ENCODE measurements at places on chromosomes 2 and 18.

- no peak for DNase-seq
Observed at GRCh38 chr2:100437751-100438150, 20.3 kb upstream of the CHST10 start.

DNA sequence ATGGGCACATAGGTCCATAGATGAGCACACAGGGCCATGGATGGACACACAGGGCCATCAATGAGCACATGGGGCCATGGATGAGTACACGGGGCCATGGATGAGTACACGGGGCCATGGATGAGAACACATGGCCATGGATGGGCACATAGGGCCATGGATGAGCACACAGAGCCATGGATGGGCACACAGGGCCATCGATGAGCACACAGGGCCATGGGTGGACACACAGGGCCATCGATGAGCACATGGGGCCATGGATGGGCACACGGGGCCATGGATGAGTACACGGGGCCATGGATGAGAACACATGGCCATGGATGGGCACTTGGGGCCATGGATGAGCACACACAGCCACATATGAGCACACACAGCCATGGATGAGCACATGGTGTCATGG lies 192.6 kb upstream of the HDAC4 start:
- DNase-seq: no peak

DNA sequence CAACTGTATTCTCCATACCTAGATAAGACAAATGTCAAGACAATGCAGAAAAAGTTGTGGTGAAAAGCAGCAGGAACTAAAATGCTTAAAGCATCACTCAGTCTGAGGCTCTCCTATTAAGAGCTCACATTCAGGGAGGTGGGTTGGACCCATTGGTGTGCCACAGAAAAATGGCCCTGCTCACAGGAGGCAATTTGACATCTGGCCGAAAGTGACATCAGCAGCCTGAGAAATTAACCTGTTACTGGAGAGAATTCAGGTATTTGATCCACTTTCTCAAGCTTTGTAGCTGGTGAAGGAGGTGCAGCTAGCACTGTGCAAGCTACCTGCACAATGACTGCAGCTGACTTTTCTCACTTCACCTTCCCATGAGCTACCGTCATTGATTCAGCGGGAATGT lies 86.0 kb downstream of the TMEM247 start:
- DNase-seq: no peak

- peak; percentile 22 for DNase-seq
Observed at GRCh38 chr2:206198677-206199076, 39.0 kb downstream of the EEF1B2 start.

DNA sequence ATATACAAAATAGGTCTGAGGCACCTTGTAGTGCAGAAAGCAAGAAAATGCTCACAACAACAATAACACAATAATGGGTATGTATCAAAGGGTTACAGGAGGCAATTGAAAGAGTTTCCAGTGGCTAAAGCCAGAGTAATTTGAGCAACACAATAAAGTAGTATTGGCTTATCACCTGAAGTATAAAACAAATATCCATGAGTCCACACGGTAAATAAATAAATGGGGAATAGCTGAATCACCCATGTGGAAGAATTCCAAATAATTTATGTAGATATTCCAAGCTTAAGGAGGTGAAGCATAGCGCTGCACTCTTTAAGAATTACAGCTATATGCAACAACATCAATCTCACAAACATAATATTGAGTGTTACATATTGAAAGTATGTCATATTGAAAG lies 110.8 kb downstream of the AFF3 start:
- no peak for DNase-seq

DNA sequence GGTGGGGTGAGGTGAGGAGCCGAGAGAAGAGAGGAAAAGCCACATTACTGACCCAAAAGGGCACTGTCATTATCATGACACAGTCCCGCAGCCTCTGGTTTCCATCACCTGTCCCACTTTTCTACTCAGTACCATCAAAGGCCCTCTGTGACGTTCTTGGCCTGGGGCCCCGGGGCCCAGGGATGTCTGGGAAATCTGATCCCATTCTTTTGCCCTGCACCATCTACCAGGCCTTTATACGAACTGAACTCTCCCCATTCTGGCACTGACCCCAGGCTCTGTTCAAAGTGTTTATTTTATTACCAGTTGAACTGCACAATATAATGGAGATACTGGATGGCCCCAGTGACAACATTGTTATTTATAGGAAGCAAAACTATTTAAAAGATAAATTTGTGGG lies 89.1 kb downstream of the COL6A3 start:
- peak; percentile 62 for DNase-seq

DNA sequence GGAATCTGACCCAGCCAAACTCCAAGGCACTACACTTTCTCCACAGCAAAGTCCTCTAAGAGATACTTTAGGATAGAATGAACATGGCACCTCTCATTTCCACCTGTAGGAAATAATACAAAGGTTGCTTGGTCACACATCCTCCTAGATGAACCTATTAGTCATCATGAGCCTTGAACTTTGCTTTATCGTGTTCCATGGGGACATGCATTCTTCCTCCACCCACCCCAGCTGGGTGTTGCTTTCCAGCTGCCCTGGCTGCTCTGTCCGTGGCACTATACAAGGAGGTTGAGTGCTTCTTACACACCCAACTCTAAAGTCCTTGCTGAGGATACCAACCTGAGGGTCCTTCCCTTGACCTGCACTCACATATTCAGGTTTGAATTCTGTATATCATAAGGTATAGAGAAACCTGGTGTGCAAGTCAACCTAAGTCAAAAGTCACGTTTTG lies 52.7 kb downstream of the SPRED2 start:
- no peak for DNase-seq

DNA sequence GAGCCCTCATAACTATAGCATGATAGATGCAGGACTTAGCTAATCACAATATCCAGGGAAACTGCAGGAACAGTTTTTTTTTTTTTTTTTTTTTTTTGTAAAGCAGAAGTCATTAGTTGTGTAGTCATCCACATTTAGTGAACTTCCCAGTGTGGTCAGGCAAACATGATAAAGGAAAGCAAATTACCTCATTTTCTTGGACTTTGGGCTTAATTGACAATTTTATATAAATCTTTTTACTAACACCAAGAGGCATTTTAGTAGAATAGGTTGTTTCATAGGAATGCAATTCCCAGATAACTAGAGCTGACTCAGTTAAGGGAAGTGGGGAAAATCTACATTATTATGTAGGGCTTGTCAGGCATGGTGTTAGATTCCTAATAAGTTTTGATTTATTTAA lies 142.7 kb upstream of the GCFC2 start:
- peak; percentile 36 for DNase-seq

DNA sequence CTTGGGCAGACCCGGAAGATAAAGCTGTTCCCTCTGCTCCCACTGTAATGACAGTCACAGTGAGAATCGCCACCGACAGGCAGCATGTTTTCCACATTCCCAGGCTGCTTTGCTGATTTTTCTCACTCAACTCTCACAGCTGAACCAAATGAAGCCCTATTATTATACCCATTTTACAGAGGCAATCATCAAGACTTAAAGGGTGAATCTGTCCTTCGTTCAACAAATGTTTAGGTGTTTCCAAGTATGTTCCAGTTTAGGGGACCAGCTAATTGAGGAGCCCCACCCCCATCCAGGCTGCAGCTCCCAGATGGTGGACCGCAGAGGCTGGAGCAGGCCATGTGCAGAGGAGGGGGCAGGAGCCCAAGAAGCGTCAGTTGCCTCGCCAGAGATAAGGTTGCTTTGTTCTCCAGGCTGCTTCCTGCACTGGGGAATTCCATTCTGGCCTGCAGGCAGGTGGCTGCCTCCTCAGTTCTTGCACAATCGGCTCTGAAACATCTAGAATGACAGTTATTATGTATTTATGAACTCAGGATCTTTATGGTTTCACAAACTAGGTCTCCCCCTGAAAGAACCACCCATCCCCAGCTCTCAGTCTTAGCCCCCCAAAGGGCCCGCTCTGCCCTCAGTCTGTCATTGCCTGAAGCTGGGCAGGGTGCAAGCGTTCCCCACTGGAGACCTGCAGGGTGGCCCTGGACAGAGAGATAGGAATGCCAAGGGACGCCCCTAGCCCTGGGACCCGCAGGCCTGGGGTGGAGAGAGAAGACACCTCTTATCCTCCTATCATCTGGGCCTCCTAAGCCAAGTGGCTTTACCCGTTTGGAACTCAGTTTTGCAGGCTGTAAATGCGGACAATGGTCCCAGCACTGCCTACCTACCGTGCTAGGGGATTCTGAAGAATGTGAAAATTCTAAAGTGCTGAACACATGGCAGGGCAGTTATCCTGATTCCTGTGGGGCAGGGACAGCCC lies 49.1 kb upstream of the MYCN start:
- no peak for DNase-seq

GRCh38 chr18:68467957-68468356 lies 247.0 kb downstream of the TMX3 start:
- DNase-seq: no peak

- no peak for DNase-seq
Observed at GRCh38 chr18:1103537-1103936, 198.9 kb downstream of the ADCYAP1 start.

GRCh38 chr18:13804305-13804704 lies 19.6 kb upstream of the MC5R start:
- DNase-seq: no peak

DNA sequence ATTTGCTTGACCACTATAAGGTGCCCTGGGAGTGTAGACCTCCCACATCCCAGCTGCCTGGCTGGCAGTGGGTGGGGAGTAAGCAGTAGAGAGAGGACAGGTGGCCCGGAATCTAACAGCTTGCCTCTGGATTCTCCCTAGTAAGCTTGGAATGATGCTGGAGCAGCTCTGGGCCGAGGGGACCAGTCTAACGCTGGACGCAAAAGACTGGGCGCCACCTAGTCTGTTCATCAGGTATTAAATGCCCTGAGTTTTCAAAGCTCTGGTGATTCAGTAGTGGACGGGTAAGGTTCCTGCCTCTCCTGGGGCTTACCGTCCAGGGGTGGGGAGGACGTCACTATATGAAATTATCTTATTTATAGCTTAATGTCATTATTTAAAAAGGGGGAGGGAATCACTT lies 648 bp upstream of the LYPD6B start:
- no peak for DNase-seq

- peak; percentile 63 for DNase-seq
Observed at GRCh38 chr2:238382381-238382781, 44.3 kb upstream of the ASB1 start.

DNA sequence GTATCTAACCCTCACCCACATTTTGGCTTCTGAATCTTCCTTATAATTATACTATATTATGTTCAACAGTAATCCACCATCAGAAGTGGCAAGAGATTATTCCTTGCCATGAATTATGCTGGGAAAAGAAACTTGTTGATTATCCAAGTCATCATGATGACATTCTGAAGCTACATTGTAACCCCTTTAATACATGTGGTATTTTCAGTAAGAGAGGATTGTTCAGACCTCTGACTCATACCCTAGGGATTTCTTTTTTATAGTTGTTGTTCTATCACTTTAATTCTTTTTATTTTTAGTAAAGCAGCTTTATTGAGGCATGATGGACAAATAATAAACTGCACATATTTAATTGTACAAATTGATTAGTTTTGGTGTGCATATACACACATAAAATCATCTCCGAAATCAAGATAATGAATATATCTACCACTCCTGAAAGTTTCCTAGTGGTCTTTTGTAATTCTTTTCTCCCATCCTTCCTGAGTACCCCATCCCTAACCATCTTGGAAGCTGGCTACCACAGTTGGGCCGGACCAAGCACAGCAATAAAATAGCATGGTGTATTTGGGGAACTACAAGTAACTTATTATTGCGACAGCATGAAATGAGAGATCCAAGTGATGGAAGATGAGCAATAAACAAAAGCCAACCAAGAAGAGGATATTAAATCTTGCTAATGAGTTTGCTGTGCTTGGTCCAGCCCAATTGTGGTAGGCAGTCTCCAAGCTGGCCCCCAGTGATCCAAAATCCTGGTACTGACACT lies 159.9 kb downstream of the BARD1 start:
- no peak for DNase-seq

DNA sequence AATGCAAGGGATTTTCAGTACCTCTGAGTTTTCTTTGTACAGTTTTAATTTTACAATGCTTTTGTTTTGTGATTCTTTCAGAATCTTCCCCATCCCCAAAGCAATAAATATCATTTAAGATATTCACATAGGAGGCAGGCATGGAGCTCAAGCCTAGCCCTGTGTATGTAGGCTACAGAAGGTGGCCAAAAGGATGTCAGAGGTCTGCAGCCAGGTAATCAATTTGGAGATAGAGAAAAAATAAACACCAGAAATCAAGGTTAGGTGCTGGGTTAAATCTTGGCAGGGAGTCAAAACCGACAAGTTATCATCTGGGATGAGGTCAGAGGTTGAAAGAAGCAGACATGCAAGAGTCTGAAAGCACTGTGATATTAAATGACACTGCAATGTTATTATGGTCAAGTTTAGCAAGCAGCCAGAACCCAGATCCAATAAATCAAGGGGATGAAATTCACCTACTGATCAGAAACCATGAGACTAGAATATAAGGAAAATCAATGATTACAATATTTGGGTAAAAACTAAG lies 45.1 kb upstream of the LRP1B start:
- peak; percentile 20 for DNase-seq

DNA sequence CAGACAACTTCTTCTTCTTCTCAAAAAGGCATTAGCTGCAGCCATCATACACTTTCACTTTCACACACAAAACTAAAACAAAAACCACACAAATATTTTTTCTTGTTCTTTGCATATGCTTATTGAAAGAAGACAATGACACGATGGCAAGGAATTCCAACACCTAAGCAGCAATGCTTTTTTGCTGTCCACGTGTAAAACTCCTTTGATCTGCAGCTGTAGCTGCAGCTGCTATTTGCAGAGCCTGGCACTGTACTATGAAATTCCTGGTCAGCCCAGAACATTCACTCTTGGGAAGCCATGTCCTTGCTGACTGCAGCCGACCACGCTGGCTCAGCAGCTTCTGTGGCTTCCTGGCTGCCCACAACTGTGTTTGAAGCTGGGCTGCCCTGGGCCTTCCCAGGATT lies 316.2 kb downstream of the CDH2 start:
- peak; percentile 55 for DNase-seq

DNA sequence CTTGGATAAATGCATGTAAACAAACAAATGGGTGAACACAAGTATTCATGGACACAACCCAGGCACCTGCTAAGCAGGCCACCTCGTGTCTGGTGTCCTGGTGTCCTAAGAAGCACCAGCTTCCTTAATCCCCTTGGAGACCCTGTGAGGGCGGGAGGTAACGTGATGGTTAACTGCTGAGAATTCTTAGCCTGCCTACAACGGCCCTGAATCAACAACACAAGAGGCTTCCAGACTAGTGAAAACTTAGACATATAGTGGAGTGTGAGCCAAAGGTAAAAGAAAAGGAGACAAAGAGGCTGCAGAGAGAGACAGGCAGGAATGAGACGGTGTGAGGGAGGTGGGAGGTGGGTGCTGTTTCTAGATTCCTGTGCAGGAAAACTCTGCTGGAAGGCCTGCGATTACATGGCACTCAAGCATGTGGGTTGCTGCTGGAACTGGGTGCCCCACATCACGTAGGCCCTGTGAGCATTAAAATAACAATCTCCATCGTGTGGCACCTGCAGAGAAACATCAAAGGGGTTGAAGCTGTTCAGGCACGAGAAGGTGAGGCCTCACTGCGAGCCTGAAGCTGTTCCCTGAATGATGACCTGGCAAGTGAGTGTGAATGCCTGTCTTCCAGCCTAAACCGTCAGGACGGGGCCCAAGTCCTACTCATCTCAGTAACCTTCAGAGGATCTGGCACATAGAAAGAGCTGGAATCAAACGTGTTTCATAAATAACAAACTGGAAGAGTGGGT lies 64.2 kb downstream of the RPL37A start:
- no peak for DNase-seq

- no peak for DNase-seq
Observed at GRCh38 chr2:228983700-228984099, 287.4 kb downstream of the PID1 start.
